ENCODE measurements at places on chromosomes 2 and 18.
A peak's percentile ranks its signal among the peaks of the same experiment; 100 is the strongest.

DNA sequence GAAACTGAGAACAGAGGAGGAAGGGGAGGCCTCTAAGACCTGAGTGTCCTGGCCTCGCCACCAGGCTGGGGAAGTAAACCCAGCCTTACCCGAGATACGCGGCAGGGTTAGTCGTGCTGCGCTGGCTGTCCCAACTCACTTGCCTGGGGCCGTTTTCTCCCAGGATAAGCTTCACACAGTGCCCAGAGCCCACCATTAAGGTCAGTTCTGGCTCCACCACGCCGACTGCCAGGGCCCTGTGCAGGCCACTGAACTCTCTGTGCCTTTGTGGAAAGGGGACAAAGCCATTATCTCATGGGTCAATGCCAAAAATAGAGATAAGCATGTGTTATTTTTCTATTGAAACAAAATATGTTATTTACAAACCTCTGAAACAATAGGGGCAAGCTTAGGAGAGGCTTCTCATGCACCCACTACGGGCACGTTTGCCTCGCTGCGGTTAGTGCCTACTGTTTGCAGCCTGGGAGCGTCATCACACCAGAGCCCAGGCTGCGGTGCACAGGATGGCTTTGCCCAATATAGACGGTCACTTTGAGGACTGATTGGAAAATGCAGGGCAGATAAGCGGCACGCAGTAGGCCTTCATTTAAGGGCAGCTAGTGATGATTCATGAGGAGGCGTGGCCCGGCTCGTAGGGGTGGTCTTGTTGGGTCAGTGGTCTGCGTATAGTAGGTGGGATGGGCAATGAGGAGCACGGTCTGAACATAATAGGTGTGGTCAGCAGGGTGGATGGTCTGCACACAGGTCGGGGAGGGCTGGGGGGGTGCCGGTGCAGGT is 242.1 kb downstream of the GLI2 start:
- no peak for DNase-seq

- no peak for DNase-seq
These were observed 141.2 kb upstream of the CTAGE1 start for GRCh38 chr18:22558945-22559385.

GRCh38 chr2:240137596-240138253 is 1.6 kb upstream of the COPS9 start:
- DNase-seq = no peak

DNA sequence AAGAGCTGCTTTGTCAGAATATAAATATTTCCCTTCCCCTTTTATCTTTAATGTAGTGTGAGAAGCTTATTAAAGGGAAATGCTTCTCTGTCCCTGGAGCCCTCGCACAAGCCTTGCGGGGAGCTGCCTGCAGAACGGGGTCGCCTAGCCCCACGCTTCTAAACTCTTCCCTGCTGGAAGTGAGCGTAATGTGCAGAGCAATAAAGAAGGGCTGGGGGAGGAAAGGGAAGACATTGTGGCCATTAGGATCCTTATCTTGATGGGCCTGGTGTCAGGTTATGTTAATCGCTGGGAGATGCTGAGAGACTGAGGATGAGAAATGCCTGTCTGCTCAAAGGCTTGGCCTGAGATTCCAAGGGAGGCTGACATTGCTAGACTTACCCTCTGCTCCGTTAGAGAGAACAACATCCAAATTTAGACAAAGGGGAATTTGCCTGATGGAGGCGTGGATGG is 18.9 kb upstream of the FZD7 start:
- no peak for DNase-seq

DNA sequence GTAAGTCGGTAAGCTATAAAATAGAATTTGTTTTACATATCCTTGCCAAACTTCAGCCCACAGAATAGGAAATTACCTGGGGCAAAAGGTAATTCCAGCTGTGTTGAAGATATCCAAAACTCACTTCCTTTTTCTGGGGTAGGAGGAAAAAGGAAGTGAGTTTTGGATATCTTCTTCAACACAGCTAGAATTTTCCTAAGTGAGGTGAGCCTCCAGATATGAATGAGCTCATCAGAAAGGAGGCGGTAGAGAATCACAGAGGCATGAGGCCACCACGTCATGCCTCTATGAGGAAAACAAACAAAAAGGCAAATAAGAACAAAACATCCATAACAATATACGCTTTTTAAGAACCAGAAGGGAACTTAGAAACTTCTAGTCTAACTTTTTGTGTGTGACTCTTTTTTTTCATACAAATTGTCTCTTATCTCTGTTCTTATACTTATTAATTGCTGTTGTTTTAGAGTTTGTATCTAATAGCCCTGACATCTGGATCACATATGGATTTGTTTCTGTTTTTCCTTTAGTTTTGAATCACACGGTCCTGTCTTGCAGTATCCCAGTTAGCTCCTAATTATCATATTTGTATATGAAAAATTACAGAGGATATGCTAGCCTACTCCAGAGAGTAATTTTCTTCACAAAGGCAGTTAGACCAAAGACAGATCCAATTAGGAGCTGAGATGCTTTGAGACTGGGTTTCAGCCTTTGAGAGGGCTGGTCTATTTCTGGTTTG is 104.5 kb downstream of the RBM43 start:
- DNase-seq = no peak

- no peak for DNase-seq
These were observed 55.0 kb downstream of the NDUFA10 start for GRCh38 chr2:239970004-239970623.

DNA sequence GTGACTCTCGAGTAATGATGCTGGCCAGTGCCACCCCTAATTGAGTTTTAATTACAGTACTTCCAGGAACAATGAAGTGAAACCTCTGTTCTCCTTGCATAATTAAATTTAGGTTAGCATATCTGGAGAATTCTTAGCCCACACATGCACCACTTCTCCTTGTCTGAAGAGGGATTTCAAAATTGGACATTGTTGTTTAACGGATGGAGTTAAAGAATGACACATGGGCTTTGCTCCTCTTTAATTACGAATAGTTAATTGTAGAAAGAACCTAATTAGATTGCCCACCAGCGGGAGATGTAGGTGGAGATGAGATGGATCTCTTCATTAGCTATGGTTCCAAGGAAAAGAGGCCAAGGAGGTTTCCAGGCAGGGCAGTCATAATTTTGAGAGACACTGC is 33.1 kb upstream of the EN1 start:
- no peak for DNase-seq

DNA sequence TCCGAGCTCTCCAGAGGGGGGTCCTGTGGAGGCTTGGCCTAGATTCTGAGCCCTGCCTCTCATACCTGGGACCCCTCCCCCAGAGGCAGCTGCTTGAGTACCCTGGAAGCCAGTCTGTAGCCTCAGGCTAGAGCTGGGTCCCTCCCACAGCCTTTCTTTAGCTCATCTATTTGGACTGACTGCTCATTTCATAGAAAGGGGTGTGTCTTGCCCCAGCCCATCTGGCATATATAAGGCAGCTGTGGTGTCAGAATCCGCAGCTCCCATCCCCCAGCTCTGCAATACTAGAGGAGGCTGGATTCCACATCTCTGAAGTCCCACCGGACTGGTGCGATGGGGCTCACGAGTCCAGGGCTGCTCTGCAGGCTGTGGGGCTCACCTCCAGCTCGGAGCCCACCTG is 26.1 kb downstream of the MPHOSPH10 start:
- DNase-seq = peak; percentile 34

GRCh38 chr18:46480226-46480625 is 176.8 kb downstream of the LOXHD1 start:
- DNase-seq = peak; percentile 3

DNA sequence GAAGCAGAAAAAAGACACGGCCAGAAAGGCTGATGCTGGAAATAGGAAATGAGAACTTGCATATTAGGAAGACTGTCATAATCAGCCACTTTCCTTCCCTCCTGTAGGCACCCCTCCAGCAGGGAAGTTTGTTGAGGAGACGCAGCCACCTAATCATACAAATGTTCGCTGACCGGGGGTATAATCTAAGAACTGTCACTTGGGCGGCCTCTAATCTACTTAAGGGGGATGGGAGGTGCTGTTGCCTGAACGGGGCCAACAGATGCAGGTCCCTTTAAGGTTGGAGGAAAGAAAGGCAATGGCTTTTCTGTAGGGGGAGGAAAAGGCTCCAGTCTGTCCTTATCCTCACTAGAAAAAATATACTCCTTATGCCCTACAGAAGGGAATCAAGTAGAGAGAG is 50.6 kb downstream of the DNAJC10 start:
- no peak for DNase-seq

DNA sequence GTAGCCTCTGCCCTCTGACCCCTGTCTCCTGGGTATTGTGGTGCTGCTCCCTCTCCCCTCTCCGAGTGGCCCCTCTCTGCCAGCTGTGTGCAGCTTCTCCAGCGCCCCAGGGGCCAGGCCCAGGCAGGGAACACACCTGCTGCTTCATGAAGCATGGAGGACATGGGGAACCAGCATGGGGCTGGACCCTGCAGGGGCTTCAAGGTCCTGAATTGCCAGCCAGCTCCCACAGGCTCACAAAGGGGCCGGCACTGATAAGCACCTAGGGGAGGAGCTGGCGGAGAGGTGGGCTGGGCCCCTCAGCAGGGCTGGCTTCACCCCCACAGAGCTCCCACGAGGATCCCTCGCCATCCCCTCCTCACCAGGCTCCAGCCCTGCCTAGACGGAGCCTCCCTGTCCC is 77.4 kb upstream of the GPC1 start:
- DNase-seq = no peak

GRCh38 chr2:43051338-43051737 is 175.1 kb downstream of the ZFP36L2 start:
- DNase-seq = no peak

DNA sequence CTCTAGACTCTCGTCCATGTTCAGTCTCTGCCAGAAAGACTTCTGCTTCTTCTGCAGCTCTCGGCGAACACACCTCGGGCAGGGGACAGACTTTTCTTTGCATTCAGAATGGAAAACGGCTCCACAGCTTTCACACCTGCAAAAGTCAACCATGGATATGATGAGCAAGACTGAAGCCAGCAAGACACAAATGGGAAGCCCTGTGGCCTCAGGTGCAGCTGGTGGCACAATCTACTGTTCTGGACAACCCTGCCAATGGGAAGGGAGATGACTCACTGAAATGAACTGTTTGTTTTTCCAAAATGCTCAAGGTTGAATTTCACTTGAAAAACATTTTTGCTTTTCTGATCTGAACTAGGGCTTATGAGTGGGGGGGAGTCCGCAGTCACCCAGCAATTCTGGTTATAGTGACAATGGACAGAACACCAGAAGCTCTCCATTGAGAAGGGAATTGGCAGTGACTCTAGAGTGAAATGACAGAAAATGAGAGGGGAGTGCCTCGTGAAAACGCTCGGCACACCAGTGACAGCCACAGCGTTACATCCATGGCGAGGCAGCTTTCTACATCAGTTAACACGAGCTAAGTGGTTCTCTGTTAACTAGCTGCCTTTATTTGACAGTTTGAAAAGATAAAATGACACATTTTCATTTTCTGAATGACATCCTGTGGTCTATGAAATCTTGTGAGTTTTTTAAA is 58.8 kb upstream of the FZD5 start:
- no peak for DNase-seq

GRCh38 chr2:84297155-84297554 is 161.9 kb downstream of the SUCLG1 start:
- DNase-seq = no peak

GRCh38 chr2:26246818-26247217 is 2.1 kb downstream of the HADHB start:
- DNase-seq = no peak

GRCh38 chr2:109226128-109226527 is 97.1 kb downstream of the SH3RF3 start:
- no peak for DNase-seq

- no peak for DNase-seq
These were observed 96.8 kb downstream of the UXS1 start for GRCh38 chr2:106097038-106098000.

DNA sequence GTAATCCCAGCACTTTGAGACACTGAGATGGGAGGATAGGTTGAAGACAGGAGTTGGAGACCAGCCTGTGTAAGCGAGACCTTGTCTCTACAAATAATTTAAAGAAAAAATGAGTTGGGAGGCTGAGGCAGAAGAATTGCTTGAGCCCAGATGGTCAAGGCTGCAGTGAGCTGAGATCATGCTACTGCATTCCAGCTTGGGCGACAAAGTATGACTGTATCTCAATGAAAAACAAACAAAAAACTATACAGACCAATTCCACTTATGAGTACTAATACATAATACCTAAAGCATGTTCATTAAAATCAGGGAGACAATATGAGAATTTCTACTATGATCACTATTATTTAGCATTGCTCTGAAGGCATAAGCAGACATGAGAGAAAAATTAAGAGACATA is 12.6 kb downstream of the RNF149 start:
- peak; percentile 15 for DNase-seq

- DNase-seq = no peak
These were observed 65.6 kb downstream of the STK39 start for GRCh38 chr2:168181825-168182224.

DNA sequence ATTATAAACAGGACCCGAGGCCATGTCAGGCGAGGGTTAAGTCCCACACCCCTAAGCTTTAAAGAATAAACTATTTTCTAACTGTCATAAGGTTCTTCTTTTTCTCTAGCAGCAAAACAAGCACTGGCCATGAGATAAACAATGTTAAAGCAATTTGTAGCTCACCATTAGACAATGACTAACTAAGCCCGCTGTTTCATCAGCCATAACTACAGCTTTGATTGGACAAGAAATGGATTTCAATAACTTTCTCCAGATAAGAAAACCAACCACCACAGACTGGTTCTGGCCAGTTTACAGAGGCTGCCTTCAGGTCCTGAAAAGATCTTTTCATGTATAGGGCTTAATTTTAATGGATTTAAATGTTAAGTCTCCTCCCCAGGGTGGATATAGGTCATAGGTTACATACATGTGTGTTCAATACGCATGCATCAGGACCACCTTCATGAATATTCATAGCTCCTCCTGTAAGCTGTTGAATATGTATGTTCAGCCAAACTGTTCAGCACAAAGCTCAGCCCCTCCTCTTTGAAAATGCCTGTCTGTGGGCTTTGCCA is 108.7 kb upstream of the RAB6C start:
- no peak for DNase-seq

DNA sequence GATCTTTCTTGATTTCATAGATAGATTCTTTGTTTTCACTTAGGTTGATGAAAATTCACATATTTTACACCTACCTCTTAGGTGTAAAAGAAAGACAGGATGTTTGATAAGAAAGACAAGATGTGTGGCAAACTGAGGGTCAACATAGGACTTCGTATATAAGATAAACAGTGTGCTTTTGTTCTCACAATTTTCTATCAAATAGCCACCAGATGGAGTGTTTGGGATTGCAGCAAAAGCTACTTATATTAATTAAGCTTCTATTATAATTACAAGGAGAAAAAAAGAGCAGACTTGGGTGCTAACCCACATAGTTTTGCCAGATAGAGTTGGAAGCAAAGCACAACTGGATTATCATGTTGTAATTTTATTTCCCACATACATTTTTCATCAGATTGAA is 232.9 kb downstream of the CDH7 start:
- no peak for DNase-seq

Data from fibroblast of skin of left quadriceps (primary cell).